ENCODE measurements at places on chromosomes 2 and 18.

DNA sequence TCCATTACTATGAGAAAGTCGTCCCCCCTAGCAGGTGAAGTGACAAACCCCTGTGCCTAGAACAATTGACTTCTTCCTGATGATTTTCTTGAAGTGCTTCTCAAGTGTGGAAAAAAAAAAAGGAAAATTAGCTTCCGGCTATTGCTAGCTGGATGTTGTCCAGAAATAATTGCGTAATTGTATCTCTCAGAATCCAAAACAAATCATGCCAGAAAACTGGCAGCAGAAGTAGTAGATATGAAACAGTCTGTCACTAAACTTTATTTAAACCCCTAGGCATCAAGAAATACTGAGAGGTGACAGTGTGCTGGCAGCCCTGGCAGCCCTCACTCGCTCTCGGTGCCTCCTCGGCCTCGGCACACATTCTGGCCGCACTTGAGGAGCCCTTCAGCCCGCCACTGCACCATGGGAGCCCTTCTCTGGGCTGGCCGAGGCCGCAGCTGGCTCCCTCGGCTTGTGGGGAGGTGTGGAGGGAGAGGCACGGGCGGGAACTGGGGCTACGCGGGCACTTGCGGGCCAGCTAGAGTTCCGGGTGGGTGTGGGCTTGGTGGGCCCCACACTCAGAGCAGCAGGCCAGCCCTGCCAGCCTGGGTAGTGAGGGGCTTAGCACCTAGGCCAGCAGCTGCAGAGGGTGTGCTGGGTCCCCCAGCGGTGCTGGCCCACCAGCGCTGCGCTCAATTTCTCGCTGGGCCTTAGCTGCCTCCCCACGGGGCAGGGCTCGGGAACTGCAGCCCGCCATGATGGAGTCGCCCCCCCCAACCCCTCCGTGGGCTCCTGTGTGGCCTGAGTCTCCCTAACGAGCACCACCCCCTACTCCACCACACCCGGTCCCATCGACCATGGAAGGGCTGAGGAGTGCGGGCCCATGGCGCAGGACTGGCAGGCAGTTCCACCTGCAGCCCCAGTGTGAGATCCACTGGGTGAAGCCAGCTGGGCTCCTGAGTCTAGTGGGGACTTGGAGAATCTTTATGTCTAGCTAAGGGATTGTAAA lies 80.5 kb upstream of the ABCA12 start:
- no peak for DNase-seq

DNA sequence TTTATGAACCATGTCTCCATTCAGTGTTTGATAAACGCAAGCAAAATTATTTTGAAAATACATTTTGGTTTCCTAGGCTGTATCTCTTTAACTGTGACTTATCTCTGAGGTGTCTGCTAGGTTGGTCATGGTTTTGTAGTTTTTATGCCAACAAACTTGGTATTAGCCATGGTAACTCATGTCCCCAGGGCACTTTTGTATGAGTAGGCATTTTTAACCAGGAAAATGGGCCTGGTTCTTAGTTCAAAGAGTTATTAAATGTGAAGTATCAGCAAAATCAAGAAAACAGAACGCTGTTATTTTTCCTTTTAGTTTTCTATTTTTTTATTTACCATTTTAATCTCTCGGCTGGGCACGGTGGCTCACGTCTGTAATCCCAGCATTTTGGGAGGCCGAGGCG lies 179.3 kb upstream of the LHCGR start:
- DNase-seq: no peak

- no peak for DNase-seq
Measured at GRCh38 chr2:163641986-163642385, 93.8 kb downstream of the FIGN start.

DNA sequence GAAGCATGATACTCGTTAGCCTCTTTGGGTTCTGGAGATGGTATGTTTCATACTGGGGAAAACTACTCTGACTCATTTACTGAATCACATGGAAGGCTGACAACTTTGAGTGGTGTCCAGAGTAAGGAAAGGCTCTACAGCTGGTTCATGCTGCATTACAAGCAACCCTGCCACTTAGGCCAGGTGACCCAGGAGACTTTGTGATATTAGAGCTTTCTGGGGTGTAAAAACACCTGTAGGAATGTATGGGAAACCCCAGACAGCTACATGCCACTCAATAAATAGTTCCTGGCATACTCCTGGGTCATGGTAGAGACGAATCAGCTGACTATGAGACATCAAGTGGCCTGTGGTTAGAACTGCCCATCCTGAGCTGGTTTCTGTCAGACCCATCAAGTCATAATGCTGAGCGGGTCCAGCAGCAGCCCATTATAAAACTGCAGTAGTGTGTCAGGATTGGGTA lies 21.3 kb upstream of the TCF7L1 start:
- no peak for DNase-seq

- DNase-seq: no peak
Measured at GRCh38 chr2:74528600-74529356, 728 bp downstream of the AUP1 start.

GRCh38 chr2:60252581-60253150 lies 300.8 kb downstream of the BCL11A start:
- no peak for DNase-seq

DNA sequence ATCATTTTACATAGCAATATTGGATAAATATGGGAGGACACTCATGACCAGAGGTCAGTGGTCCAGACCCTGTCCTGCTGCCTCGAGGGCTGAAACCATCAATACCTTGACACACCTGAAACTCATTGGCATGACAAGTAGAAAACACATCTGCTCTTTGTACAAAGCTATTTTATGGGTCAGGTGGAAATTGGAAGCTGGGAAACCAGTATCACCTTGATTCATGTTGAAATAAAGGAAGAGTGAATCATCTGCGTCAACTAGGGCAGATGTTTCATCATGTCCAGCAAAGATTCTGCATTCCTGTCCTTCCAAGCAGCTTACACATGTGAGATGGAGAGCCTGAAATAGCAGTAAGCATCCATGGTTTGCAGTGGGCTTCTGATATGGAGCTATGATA lies 80.0 kb upstream of the ERBB4 start:
- DNase-seq: no peak

GRCh38 chr2:192043216-192043870 lies 151.4 kb downstream of the TMEFF2 start:
- DNase-seq: no peak

DNA sequence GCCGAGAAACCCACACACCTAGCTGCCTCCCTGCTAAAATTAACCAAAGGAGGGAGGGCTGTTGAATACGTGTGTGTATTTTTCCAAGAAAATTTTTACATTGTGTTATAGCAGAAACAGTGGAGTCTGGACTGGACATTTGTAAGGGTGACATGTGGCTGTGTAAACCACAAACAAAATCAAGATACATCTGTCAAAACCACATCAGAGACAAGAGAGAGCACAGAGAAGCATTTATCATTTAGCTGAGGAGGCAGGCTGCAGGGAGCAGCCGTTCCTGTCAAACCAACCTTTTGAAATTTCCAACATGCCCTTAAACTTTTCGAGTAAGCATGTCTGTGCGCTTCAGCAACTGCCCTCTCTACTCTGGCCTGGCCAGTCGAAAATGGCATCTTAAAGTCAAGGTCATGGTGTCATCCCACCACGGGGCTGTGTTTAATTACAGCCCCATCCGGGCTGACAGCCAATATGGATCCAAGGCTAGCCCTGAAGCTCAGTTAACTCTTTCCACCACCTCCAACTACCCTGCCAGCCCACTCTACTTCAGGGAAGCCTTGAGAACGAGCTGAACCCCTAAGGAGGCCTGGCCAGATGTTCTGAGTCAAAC lies 8.4 kb downstream of the BCL11A start:
- DNase-seq: no peak

GRCh38 chr18:49228187-49228586 lies 232.3 kb downstream of the DYM start:
- DNase-seq: no peak

- DNase-seq: no peak
Measured at GRCh38 chr2:47810850-47811249, 27.9 kb downstream of the MSH6 start.

Measured in stimulated activated CD4-positive, alpha-beta T cell treated with anti-CD3 and anti-CD28 coated beads, Interleukin-15, amount 100 ng/mL, for 48 hours (primary cell).